Placental epithelial cell (primary cell): ENCODE measurements at places on chromosomes 6 and 20. TPM values are rescaled to one million over a fixed set of nuclear protein-coding genes. Genes with fewer than 3 reads are reported as not detected.

The TGM2 gene
- 1,854 and 3,151 TPM in 2 replicates for total RNA-seq

The MAFB gene
- total RNA-seq = 33.2 and 79.3 TPM in 2 replicates

The TSPYL4 gene
- 10.2 and 27.7 TPM in 2 replicates for total RNA-seq

The BCAS4 gene
- 5.1 and 10.3 TPM in 2 replicates for total RNA-seq

The DHX16 gene
- total RNA-seq = 28.3 and 30.8 TPM in 2 replicates

The SALL4 gene
- not detected in 2 replicates for total RNA-seq
